ENCODE measurements at places on chromosomes 2 and 18.

- no peak for DNase-seq
Observed at GRCh38 chr2:204566439-204566838, 21.2 kb downstream of the PARD3B start.

GRCh38 chr18:23945416-23946079 lies 69.0 kb upstream of the TTC39C start:
- DNase-seq, result no peak

- no peak for DNase-seq
Observed at GRCh38 chr2:146939991-146940685, 904.7 kb upstream of the ACVR2A start.

DNA sequence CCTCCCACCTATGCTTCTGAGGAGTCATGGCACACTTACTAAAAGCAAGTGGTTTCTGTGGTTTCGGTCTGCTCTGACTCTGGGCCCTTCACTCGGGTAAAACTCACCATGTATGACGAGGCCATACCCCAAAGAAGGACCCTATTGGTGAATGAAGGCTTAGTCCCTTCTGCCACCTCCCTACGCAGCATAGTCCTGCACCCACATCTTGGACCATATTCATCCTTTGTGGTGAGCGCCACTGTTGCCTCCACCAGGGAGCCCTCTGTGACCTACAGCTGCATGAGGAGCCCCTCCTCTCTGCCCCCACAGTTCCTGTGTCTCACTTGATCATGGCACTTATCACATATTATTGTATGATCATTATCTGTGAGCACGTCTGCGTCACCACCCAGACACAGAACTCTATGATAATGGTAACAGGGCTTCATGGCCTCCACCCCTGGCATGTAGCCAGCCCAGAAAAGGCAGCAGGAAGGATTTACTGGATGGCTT lies 113.3 kb downstream of the TFCP2L1 start:
- DNase-seq, result no peak

DNA sequence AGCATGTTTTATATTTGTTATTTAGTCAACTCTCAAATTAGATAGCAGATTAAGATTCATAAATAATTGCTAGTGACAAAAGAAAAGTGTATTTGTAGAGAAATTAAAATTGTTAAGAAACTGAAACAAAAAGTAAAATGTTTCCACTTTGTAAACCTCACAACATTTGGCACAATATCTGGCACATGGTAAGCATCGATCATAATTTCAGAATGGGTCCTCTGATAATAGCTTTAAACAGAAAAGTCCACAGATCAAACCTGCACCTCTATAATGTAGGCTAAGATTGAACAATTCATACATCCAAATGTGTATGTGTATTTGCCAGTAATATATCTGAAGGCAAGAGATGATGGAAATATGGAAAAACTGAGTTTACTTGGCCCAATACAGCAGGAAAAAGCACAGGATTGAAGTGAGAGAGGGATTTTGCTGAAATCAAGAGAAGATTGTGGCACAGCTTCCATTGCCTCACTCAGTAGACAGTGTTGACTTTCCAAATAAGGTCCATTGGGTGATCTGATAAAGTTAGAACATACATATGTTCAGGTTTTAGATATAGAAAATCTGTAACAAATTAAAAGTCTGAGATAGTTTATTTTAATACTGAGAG lies 39.4 kb downstream of the COBLL1 start:
- DNase-seq, result no peak

- DNase-seq, result no peak
Observed at GRCh38 chr2:105411720-105412407, 13.0 kb upstream of the FHL2 start.

DNA sequence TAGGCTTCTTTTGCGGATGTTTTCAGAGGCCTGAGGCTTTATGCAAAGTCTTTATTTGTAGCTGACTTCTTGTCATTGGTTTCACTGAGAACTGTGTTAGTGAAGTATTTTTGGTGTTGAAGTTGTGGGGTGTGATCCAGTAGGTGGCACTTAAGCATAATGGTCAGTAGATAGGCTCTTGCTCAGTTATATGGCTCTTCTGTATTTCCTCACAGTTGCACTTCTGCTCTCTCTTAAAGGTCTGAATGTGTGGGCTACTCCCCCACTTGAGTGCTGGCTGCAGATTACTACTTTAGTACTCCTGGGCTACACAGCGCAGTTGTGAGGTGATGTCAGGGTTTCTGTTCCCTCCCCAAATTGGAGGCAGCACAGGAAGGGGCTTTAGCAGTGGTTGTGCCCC lies 133.8 kb upstream of the SCN7A start:
- DNase-seq, result no peak

- DNase-seq, result no peak
Observed at GRCh38 chr2:19577723-19578122, 219.3 kb upstream of the OSR1 start.

DNA sequence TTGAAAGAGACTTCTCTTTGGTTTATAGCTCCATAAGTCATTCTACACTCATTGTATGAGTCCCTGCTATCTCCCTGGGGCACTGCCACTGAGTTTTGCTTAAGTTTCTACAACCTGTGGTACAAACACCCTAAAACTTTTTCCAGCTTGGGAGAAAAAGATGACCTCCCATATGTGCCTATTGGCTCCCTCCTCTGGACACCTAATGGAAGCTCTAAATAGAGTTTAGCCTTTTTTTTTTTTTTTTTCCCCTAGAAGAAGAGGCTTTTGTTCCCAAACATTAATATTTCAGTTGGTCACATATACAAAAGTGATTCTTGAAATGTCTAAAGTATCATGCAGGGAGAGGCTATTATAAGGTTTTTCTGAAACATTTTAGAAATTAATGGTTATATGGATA lies 547.2 kb upstream of the TMEFF2 start:
- DNase-seq, result no peak

- DNase-seq, result no peak
Observed at GRCh38 chr2:3601561-3602271, 6.8 kb downstream of the COLEC11 start.

- DNase-seq, result no peak
Observed at GRCh38 chr2:118223992-118224894, 136.0 kb downstream of the INSIG2 start.

DNA sequence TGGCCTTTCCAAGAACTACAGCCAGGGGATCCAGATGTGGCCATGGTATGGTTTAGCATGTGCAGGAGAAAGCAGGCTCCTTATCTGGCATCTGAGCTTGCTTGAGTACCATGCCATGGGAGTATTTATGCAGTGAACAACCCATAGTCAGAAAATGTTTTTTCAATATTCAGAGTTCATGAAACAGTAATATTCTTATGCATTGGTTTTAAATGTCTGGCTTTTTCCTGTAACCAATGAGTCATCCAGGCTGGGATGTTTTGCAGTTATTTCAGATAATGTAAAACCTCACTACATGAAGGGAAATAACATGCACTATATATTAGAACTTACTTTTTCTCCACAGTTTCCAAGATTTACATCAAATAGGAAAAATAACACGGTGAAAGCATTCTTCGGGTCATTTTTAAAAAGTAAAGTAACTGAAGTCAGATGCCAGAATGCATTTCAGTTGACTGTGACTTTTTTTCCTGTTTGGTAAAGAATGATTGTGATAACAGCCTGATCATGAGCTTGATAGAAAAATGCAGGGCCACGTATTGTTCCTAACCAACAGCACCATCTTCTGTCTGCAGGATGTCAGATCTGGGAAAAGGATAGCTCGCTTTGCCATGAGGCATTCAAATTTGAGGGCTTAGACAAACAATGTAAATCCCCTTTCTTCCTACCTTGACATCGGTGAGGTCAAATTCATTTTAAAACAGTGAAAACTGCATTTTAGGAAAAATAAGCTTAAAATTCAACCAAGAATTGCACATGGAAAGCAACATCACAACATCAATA lies 152.8 kb downstream of the DSC3 start:
- DNase-seq, result no peak

DNA sequence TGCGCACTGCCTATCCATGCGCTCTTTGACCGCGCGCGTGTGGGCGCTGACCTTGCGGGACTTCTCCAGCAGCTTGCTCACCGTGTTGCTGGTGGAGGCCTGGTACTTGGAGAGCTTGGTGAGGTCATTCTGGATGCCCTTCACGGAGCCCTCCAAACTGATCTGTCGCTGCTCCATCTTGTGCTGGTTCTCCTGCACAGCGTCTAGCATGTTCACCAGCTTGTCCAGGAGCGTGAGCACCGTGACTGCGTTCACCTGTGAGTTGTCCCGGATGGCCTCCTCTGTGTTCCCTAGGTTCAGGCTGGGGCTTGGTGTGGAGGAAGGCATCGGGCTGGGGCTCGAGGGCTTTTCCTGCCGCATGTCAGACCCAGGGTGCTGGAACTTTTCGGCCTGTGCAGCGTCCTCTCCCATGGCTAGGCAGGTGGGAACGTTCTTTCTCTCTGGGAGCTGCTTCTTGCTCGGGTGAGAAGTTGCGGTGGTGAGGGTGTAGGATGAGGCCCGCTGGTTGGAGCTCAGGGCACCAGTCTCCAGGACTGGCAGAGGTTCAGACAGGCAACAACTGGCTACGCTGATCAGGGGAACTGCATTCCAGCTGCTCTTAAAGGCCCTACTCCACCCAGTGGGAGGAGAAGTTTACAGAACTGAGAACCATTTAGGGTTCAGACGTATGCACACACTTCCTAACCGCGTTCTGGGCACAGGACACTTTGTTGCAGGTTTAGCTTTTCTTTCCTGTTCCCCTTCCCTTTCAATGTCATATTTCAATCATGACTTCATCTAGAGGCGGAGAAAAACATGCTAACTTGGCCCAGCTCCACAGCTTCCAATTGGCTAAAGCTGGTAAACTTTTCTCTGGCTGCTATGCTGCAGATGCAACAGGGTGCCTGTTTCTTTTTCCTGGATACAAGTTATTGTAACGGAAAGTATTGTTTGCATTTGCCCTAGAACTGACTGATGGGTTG lies at the start of gene CAVIN2:
CAVIN2 (minus strand) TSS at position 574 of the 962 bp plus-strand sequence; CDS start at position 411, 163 bp downstream.
- no peak for DNase-seq

- no peak for DNase-seq
Observed at GRCh38 chr2:239305771-239306170, 95.0 kb downstream of the HDAC4 start.

- no peak for DNase-seq
Observed at GRCh38 chr2:151438506-151438905, 28.8 kb downstream of the RIF1 start.

DNA sequence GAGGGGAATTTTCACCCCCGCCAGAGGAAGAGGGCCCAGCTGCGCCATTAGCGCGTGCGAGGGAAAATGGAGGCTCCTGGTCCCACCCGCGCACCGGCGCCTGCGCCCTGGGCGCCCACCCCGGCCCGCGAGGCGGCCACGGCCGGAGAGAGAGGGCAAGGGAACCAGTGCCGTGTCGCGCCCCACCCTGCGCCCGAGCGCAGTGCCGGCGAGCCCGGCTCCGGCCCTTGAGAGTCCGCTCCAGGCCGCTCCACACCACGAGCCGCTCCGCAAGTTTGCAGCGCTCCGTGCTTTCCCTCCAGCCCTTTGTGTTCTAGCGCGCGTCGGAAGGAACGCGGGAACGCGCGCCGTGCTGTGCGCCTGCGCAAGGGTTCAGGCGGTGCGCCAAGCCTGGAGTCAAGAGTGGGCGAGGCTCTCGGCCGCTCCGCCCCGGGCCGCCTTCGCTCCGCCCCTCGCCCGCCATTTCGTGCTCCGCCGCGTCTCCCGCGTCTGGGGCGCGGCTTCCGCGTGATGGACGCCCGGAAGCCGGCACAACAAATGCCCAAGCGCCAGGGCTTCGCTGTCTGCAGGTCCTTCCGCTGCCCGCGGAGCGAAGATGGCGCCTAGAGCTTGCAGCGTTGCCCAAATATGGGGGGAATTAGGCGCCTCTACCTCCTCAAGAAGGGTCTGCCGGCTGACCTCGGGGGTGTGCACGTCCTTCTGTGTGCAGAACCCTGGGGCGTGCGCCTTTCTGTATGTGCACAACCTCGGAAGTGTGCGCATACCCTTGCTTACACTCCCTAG lies 46.1 kb upstream of the PTMA start:
- DNase-seq, result peak; percentile 96

Measured in T-helper 1 cell (primary cell).